Stimulated activated CD8-positive, alpha-beta memory T cell treated with anti-CD3 and anti-CD28 coated beads, Interleukin-2, amount 100 ng/mL, for 1 hour (primary cell): ENCODE measurements at places on chromosomes 7 and 10.

DNA sequence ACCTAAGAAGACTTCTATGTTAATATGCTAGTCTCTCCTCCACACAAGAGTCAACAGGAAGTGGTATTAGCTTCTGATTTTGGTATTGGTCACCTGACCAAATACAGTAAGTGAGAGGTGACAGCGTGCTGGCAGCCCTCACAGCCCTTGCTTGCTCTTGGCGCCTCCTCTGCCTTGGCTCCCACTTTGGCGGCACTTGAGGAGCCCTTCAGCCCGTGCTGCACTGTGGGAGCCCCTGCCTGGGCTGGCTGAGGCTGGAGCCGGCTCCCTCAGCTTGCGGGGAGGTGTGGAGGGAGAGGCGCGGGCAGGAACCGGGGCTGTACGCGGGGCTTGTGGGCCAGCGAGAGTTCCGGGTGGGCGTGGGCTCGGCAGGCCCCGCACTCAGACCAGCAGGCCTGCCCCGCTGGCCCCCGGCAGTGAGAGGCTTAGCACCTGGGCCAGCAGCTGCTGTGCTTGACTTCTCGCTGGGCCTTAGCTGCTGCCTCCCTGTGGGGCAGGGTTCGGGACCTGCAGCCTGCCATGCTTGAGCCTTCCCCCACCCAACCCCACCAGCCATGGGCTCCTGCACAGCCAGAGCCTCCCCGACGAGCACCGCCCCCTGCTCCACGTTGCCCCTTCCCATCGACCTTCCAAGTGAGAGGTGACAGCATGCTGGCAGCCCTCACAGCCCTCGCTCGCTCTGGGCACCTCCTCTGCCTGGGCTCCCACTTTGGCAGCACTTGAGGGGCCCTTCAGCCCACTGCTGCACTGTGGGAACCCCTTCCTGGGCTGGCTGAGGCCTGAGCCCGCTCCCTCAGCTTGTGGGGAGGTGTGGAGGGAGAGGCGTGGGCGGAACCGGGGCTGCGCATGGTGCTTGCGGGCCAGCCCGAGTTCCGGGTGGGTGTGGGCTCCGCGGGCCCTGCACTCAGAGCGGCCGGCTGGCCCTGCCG is 4.2 kb upstream of the ACSL5 start:
- DNase-seq = no peak

GRCh38 chr7:20236790-20237189 is 19.6 kb upstream of the MACC1 start:
- DNase-seq = no peak

DNA sequence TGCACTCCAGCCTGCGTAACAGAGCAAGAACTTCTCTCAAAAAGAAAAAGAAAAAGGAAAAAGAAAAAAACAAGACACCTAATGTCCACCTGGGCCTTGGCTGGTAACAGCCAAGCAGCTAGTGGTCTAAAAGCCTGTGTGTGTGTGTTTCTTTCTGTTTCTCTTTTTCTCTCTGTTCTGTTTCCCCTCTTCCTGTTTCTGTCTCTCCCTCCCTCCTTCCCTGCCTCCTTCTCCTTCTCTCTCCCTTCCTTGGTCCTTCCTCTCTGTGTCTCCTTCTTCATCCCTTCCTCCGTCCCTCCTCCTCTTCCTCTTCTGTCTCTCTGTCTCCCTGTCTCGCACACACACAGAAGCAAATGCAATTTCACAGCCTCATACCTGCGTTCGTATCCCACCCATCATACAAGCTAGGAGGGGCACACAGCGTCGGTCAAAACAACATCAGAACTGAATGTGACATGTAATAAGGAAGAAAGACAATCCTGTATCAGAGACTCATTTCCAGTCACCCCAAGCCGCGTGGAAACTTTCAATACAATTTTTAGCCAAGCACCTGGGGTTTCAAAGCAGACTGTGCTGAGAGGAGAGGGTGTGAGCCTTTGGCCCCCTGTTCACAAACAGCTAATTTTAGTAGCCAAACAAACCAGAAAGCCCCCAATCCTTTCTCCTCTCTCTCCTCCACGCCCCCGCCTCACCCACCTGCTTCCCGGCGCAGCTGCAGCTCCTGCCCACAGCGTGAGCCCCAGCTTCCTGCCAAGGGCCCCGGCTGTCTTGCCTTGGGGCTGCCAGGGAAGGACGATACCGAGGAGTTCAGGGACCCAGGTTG is 50.2 kb upstream of the GNA12 start:
- no peak for DNase-seq

DNA sequence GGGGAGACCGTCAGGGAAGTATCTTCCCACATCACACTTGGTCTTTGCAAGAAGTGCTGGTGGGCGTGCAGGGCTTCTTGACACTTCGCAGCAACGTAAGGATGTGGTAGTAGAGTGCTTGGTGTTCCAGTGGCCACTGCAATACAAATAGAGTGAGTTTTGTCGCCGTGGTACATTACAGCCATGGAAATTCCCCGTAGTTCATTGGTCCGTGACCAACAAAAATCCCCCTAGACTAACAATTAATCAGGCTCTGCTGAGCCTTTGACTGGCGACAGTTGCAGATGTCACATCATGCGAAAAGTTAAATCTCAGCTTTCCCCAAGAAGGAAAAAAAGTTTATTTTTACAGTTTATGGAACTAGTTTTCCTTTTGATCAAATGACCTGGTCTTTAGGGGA is 134.7 kb downstream of the MGMT start:
- DNase-seq = no peak

GRCh38 chr7:124246262-124246863 is 213.5 kb upstream of the TMEM229A start:
- DNase-seq = no peak

DNA sequence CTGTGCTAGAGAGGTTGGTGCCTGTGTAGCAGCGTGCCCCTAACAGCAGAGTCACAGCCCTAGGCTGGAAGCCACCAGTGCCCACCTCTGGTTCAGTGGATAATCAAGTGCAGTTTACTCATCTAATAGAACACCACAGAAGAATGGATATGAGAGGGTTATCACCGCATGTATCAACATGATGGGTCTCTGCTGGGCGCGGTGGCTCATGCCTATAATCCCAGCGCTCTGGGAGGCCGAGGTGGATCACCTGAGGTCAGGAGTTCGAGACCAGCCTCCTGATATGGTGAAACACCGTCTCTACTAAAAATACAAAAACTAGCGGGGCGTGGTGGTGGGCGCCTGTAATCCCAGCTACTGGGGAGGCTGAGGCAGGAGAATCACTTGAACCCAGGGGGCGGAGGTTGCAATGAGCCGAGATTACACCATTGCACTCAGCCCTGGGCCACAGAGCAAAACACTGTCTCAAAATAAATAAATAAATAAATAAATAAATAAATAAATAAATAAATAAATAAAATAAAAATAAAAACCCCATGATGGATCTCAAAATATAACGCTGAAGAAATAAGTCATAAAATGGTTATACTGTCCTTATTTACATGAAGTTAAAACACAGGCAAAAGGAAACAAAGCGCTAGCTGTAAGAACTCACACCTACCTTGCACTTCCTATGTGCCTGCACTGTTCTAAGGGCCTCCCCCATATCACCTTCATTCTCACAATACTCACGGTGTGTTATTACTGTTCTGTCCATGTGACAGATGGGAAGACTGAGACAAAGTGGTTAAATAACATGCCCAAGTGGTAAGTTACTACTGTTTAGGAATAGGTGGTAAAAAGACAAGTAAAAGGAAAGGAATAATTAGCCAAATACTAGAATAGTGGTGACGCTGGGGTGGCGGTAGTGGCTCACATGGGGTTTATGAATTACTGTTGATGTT is 70.9 kb downstream of the AMZ1 start:
- DNase-seq = no peak

GRCh38 chr10:609868-610545 is 79.5 kb downstream of the DIP2C start:
- no peak for DNase-seq

- DNase-seq = no peak
Measured at GRCh38 chr10:76350583-76350982, 919.2 kb downstream of the LRMDA start.

DNA sequence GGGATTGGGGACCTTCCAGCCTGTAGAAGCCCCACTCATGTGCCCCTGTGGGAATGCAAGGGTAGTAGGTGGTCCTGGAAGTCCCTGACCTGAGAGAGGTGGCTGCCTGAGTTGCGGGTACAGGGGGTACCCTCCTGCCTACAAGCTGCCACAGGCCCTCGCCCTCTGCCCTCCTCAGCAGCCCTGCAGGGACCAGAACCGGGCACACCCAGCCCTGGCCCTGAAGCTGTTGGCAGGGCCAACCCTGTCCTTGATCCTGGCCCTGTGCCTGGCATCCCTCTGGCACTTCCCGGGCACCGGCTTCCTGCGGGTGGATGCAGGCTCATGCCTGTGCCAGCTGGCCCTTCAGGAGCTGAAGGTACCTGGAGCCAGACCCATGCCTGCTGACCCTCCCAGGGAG is 54.9 kb upstream of the ELN start:
- no peak for DNase-seq

DNA sequence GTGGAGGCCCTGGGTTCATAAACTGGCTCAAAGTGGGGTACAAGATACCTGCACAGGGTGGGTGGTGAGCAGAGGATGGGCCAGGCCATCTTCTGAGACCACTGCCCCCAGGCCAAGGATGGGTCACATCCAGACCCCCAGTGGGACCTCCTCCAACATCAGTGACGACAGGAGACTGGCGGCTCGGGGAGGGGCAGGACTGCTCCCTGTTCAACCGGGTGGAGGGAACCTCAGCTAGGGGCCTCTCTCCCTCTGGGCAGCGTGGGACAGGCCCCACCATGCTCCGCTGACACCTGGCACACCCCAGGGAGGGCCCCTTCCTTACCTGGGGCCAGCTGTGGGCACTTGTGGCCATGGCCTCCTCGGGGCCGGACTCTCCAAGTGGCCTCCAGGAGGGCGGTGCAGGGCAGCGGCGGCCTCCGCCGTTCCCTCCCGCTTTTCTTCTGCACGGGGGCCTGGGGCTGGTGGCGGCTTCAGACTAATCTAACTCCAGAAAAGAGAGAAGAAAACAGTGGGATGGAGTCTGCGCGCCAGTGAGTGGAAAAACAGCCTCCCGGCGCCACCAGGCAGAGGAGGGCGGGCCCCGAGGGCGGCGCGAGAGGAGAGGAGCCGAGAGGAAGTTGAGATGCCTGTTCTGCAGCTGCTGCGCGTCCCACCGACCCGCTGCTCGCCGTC is at the start of gene CALHM2:
Gene CALHM2, minus strand, starts transcription at position 540 of the 675 bp plus-strand sequence. CDS start 2,429 bp downstream, outside the sequence.
- DNase-seq = peak; percentile 26

- no peak for DNase-seq
Measured at GRCh38 chr10:79153745-79154144, 85.0 kb downstream of the ZMIZ1 start.

DNA sequence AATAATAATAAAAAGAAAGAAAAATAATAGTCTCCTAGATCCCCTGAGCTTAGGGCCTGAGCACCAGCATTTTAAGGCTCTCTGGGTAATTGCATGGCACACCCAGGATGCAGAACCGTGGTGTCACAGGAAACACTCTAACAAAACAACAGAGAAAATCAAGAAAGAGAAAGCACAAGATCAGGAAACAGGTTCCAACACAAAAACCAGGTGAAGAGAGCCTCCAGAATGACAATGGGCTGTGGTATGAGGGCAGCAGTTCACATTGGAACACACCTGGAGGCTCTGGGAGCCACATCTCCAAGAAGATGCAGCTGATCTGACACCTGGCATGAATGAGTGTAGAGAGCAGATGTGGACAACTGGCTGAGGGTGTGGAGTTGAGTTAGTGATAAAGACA is 7.1 kb downstream of the MMRN2 start:
- no peak for DNase-seq

DNA sequence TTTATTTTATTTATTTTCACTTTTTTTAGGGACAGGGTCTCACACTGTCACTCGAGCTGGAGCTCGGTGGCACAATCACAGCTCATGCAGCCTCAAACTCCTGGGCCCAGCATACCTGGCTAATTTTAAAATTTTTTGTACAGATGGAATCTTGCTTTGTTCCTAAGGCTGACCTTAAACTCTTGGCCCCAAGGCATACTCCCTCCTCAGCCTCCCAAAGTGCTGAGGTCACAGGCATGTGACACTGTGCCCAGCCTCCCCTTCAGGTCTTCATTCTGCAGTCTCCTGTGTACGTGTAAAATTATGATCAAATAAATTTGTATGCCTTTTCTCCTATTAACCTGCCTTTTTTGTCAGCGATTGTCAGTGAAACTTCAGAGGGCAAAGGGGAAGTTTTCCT is 17.8 kb upstream of the TCTN3 start:
- DNase-seq = no peak

DNA sequence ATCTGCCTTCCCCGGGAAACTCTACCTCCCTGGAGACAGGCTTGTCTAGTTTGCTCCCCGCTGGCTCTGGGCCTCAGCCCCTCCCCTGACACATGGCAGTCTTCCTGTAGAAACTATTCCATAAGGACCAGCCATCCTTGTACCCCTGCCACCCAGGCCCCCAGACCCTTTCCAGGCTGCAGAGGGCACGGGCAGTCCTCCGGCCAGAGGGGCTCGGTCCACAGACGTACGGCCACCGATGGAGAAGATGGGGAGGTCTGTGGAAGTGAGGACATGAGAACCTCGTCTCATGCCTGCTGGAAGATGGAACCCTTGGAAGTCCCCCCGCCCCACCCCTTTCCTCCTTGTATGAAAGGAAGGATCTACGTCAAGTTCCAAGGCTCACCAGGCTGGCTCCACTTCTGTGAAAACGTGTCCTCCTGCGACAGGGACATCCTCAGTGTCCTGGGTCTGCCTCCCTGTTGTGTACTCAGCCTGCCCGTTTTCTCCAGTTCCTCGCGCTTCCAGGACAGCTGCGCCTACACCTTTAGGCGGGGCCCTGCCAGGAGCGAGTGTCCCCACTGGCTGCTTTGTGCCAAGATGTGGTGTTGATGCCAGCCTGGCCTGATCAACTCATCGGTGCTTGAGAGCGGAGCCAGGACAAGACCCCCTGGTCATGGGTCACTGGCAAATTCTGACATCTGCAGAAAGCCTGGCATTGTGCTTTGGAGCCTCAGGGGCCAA is 414.9 kb downstream of the GLRX3 start:
- no peak for DNase-seq

GRCh38 chr7:23044581-23044980 is 30.7 kb upstream of the HYCC1 start:
- no peak for DNase-seq

GRCh38 chr10:121414366-121415062 is 183.7 kb downstream of the FGFR2 start:
- no peak for DNase-seq

DNA sequence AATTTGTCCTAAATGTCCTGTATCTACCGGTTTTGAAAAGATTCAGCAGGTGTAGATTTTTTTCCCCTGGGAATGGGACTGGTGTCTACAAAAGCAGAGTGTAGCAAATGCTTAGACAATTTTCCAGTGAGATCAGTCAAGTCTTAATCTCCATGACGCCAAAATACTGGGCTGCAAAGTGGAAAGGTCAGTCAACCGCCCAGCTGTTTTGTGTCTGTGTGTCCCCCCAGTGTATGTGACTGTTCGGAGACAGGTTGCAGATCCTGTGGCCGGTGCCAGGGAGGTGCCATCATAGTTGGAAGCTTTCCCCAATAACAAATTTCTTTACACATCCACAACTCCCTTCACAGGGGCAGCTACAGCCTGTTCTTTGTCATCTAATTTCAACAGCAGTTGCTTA is 263.8 kb downstream of the ARHGAP12 start:
- DNase-seq = no peak

- DNase-seq = peak; percentile 28
Measured at GRCh38 chr7:74269757-74270277, 15.6 kb upstream of the RFC2 start.

- DNase-seq = no peak
Measured at GRCh38 chr7:134789967-134790685, 10.7 kb downstream of the CALD1 start.
